ENCODE measurements at places on chromosomes 12 and 14.

DNA sequence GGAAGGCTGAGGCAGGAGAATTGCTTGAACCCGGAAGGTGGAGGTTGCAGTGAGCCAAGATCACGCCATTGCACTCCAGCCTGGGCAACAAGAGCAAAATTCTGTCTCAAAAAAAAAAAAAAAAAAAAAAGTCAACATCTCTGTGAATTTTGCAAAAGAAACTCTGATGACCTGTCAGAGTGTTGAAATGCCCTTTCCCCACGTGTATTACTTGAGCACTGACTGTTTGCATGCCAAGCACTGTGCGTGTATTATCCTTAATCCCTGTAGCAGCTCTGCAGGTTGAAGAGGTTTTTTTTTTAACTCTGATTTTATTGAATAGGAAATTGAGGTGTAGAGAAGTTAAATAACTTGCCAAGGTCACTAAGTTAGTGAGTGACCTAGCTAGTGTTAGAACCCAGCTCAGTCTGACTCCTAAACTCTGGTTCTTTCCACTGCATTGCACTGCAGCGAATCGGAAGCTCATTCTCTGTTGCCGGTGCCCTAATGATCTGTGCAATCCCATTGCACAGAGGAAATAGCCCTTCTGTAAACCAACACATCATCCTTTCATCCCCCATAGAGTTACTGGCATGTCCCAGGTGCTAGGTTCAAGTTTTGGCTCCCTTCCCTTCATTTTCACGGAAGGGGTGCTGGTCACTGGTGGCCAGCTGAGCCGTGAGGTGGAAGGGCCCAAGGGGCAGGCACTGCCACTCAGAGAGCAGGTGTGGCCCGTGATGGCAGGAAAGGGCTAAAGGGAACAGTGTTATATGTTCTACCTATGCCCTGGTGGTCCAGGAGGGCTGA, 122.3 kb downstream of the EML1 start:
- DNase-seq, result no peak

- DNase-seq, result no peak
Measured at GRCh38 chr12:123078120-123078465, 72.8 kb downstream of the PITPNM2 start.

- no peak for DNase-seq
Measured at GRCh38 chr12:7638064-7638759, 27.5 kb downstream of the APOBEC1 start.

- DNase-seq, result no peak
Measured at GRCh38 chr12:62986844-62987243, 51.9 kb upstream of the PPM1H start.

- DNase-seq, result no peak
Measured at GRCh38 chr12:38886064-38886463, 19.3 kb downstream of the CPNE8 start.

- no peak for DNase-seq
Measured at GRCh38 chr12:70080566-70080965, 162.7 kb upstream of the CNOT2 start.

GRCh38 chr14:31357279-31357678, 63.1 kb downstream of the HEATR5A start:
- DNase-seq, result no peak

DNA sequence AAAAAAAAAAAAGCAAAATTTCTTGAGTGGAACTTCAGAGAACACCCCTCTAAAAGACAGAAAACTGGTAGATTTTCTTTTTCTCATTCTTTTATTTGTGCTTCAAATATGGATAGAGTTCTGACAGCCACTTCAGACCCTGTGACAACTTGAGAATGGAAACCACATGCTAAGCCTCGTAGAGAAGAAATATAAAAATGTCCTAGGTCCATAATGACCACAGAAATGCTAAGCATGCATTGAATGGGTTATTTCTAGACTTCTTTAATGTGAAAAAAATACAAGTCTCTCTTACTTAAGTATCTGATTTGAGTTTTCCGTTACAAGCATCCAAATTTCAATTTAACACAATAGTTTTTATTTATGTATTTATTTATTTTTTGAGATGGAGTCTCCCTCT, 28.3 kb upstream of the DIO2 start:
- DNase-seq, result no peak

GRCh38 chr12:106288494-106289195, 13.9 kb upstream of the TCP11L2 start:
- DNase-seq, result peak; percentile 8

GRCh38 chr14:95339301-95339865, 19.7 kb upstream of the CLMN start:
- DNase-seq, result no peak

All from stimulated activated CD8-positive, alpha-beta memory T cell treated with anti-CD3 and anti-CD28 coated beads, Interleukin-4, amount 100 ng/mL, for 4 hours (primary cell).